Germinal center (tissue), 1 donor: ENCODE measurements at places on chromosomes 7 and 10.
A peak's percentile ranks its signal among the peaks of the same experiment; 100 is the strongest.

DNA sequence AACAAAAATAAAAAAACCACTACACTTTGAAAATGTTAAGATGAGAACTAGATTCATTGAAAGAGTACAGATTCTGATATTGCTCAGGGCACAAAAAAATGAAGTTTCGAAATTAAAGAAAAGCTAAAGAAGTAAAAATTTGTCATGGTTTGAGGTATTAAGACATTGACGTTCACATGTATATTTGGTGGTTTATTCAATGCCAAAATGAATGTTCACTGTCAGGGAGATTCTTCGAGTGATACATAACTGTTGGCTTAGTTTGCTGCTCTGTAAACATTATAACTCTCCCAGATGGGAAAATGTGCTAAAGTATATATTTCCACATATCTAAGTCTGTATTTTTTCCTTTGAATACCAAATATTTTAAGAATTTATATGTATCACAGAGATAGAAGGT is 345.0 kb downstream of the SEMA3D start:
- DNase-seq, result no peak

GRCh38 chr7:39700932-39701331 is 77.6 kb downstream of the RALA start:
- no peak for DNase-seq

GRCh38 chr10:125699562-125700143 is 16.7 kb upstream of the TEX36 start:
- DNase-seq, result no peak

GRCh38 chr10:110409926-110410325 is 87.8 kb upstream of the DUSP5 start:
- peak; percentile 57 for DNase-seq

DNA sequence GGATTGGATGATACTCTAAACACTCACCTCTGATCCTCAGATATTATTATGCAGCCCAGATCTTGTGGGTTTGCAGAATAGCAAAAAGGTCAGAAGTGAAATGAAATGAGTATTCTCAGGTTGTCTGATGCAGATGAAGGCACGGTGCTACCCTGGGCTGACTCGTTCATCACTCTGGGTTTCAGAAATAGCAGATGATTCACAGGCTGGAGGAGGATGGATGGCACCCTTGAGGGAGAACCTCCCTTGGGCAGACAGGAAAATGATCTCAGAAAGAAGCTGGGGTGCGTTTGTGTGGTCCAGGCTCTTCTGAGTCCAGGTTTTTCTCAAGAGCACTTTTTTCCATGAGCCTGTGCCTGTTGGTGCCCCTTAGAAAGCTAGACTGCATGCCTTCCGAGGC is 515.8 kb upstream of the MKI67 start:
- no peak for DNase-seq

- peak; percentile 57 for DNase-seq
Observed at GRCh38 chr7:4830176-4830575, 31.7 kb downstream of the PAPOLB start.

DNA sequence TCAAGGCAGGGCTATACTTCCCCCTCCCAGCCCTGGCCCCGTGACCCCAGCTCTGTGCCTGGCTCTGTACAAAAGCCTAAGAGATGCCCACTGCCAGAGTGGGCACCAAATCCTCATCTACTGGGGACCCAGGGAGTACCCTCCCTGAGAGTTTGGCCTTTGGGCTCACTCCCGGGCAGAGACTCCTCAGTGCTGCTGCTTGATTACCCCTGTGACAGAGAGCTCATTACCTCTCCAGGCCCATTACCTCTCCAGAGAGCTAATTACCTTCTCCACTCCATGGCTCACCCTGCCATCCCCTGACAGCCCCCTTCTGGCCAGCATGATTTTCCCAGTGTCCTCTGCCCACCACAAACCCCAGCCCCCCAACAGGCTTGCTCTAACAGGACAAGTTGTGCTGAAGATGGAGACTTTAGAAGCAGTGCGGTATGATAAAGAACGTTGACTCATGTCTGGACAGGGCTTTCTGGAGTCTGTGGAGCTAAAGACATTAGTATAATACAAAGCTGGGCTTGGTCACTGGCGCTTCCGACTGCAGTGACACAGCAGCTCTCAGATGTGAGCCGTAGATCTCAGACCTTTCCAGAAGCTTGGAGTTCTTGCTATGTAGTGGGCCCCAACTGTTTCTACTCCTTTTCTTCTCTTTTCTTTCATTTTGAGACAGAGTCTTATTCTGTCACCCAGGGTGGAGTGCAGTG is 111.3 kb upstream of the KCTD7 start:
- no peak for DNase-seq

DNA sequence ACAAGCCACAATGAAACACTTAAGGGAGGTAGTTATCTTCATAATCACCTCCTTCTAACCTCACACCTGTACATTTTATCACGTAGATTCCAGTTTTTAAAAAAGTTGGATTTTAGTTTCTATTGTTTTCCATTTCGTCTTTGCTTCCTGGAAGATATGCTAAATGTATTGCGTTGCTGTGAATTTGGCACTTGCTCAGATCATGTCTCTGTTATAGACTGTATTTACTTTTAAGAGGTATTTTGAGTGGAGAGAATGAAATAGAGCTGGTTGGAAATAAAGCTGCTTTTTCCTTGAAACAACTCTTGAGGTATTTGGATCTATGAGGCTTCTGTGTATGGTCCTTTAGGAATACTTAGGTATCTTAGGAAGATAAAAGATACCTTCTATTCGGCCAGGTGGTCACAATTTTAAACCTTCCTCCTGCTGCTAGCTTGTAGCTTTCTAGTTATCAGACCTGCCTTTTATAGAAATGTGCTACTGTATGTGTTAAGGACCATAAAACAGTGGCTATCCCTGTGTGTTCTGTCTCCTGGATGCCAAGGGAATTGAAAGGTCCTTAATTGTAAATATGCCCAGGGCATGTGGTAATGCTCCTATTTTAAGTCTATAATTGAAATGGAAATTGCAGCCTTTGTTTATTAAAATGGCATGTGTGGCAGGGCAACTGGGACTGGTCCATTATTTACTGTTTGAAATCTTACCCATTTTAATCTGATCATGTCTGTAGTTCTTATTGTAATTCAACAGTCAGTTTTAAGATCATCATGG is 147.7 kb downstream of the SND1 start:
- no peak for DNase-seq

- DNase-seq, result no peak
Observed at GRCh38 chr7:58316-58715, 134.1 kb upstream of the FAM20C start.

GRCh38 chr10:29623797-29624196 is 11.0 kb downstream of the SVIL start:
- DNase-seq, result no peak

- no peak for DNase-seq
Observed at GRCh38 chr10:119343011-119343601, 135.7 kb downstream of the GRK5 start.

DNA sequence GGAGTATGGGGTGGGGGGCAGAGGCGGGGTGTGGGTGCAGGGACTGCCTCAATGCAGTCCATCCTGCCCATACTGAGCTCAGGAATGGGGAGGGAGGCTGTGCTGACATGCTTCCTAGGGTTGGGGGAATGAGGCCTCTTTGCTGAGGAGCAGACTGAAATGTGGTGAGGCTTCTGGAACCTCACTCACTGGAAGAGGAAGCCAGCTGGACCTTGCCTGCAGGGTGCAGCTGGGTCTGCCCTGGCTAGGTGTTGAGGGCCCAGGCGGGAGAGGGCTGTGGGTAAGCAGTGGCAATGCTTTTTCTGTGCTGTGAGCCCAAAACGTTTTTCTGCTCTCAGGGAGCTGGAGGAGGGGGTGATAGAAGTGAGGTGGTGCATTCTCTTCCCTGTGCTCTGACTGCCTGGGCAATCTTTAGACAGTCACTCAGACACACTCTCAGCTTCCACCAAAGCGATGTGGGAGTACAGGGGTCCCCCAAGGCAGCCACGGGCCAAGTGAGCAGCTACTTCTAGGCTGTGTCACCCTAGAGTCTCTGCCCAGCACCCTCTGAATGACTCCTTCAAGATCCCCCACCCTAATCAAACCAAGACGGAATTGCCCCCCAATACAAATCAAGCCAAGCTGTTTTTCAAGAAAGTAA is 41.1 kb upstream of the BMPR1A start:
- DNase-seq, result no peak

GRCh38 chr10:77817541-77817940 is 109.0 kb downstream of the DLG5 start:
- no peak for DNase-seq

DNA sequence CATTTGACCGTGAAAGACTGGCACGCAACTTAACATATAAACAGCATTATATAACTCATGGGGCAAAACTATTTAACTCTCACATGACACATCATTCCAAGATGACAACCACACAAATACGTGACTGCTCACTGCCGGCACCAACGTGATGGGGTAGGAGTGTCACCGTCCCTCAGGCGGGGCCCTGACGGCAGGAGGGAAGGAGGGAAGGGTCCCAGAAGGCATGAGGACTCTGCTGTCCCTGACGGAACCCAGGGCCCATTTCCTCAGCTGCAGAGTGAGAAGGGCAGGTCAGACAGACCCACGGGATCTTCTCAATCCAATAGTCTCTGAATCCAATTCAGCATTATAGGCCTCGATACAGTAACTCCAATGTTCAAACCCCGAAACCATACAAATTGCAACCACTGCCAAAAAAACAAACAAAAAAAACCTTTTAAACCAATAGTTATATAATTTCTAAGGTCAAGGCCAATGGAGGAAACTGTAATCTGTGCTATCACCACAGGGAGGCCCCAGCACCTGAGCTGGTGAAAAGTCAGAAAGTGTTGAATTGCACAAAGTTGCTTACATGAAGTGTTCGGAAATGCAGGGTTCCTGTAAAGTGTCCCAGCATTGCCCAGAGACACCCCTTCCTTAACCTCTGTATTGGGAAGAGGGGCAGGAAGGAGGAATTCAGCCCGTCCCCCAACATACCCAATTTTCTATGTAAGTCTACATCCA is 137.4 kb downstream of the TNS3 start:
- DNase-seq, result peak; percentile 35

GRCh38 chr10:86316274-86316835 is 50.2 kb downstream of the GRID1 start:
- DNase-seq, result no peak

- DNase-seq, result no peak
Observed at GRCh38 chr7:35523292-35523691, 171.6 kb downstream of the HERPUD2 start.

DNA sequence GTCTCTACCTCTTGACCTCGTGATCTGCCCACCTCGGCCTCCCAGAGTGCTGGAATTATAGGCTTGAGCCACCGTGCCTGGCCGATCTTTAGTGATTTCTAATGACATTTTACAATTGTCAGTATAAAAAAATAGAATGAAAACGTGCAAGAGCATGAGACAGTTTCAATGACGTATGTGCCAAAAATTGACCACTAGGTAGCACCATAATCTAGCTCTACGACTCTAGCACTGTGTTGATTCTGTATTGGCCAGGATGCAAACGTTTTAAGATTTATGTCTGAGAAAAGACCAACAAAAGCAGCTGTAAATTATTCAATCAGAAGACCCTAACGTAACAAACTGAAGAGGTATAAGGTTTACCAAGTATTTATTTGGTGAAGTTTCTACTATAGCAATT is 25.4 kb upstream of the EXOC6 start:
- peak; percentile 27 for DNase-seq

GRCh38 chr7:82623812-82624211 is 180.2 kb upstream of the CACNA2D1 start:
- DNase-seq, result no peak

DNA sequence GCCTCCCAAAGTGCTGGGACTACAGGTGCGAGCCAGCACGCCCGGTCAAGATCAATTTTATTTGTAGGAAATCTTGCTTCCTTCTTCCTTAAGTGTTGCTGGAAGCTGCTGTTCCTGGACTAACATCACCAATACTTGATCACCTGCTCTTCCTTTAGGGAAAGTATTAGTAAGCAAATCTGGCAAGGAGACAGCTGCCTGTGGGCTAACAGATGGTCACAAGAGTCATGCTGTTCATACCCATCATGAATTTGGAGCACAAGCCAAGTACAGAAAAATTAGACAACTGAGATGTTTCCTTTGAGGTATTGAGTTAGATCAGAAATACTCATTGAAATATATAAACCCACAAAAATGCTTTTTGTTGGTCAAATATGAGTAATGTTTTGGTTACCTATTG is 27.9 kb downstream of the BAIAP2L1 start:
- no peak for DNase-seq

GRCh38 chr7:1994931-1995330 is 237.8 kb downstream of the MAD1L1 start:
- DNase-seq, result no peak

- DNase-seq, result no peak
Observed at GRCh38 chr7:144027070-144027469, 21.7 kb upstream of the OR2A5 start.

DNA sequence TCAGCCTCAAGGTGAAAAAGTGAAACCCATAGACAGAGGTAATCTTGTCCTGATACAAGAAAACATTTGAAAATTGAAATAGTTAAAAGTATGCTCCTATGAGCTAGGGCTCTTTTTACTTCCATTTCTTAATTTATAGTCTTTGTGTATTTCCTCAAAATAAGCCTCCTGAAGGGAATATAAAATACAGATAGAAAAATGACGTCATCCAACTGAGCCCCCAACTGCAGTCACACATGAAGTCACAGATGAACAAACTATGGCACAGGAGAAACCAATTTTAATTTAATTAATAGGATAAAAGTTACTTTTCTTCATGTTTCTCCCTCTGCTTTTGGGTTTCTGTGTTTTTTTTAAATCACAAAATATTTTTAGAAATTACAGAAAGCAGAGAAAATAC is 280.3 kb downstream of the HTR7 start:
- DNase-seq, result no peak

- no peak for DNase-seq
Observed at GRCh38 chr10:128475686-128476367, 349.6 kb upstream of the MKI67 start.

- no peak for DNase-seq
Observed at GRCh38 chr10:124183617-124184016, 90.2 kb upstream of the CHST15 start.

DNA sequence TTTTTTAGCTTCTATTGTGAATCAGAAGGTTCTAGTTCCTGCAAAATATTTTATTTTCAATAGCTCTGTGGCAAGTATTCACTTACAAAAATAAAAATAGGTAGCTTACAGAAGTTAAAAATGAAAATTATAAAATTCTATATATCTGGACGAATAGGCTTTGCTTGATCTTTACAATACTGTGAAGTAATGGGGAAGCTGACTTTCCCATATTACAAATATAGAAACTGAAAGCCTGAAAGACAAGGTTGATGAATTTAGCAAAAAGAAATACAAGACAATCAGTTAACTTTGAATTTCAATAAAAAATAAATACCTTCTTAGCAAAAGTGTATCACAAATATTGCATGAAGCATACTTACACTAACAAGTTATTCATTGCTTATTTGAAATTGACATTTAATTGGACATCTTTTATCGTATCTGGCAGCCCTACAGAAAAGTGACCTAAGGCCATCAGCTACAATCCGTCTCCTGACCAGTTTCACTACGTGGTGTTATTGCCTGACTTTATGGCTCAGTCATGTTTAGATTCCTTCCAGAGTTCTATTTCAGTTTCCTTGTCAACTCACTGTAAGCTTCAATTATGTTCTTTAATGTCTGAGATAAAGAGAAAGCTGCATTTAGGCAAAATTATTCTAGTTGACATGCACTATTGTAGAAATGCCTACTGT is 310.5 kb upstream of the HGF start:
- no peak for DNase-seq

GRCh38 chr10:102399217-102400021 is 3.9 kb downstream of the NFKB2 start:
- peak; percentile 87 for DNase-seq
